T-helper 9 cell (primary cell): ENCODE measurements at places on chromosomes 7 and 10.

DNA sequence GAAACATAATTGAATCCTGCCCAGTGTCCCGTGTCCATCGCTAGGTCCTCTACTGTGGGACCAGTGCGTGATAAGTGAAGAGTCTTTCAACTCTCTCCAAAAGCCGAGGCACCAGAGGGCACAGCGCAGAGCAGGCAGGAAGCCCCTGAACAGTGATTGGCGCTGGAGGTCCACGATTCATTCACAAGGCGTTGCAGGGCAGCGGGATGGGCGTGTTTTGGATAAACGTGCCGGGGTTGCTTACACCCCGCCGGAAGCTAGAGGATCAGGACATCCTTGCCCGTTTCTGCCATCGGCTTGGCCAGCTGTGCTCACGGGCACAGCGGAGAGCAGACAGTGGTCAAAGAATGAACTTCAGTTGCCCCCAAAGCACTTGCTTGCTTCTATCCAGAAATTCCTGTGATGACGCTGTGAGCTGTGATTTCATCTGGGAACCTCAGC is 86.0 kb upstream of the PFKP start:
- no peak for DNase-seq

DNA sequence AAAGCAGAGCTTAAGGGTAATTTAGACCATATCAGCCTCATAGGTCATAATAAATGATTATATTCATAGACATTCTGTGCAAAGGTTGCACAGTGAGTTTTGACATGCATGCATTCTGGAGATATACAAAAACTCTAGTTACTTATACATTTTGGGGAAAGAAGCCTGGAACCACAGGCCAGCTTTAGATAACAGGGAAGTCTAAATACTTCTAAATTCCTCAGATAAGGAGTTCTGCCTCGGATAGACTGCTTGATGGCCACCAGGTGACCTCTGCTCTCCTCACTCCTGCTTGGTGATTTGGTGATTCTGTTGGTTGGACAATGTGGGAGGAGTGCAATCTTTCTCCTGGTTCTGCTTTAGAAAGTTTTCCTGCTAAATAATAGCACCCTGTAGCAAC is 77.9 kb downstream of the SGMS1 start:
- DNase-seq = no peak

DNA sequence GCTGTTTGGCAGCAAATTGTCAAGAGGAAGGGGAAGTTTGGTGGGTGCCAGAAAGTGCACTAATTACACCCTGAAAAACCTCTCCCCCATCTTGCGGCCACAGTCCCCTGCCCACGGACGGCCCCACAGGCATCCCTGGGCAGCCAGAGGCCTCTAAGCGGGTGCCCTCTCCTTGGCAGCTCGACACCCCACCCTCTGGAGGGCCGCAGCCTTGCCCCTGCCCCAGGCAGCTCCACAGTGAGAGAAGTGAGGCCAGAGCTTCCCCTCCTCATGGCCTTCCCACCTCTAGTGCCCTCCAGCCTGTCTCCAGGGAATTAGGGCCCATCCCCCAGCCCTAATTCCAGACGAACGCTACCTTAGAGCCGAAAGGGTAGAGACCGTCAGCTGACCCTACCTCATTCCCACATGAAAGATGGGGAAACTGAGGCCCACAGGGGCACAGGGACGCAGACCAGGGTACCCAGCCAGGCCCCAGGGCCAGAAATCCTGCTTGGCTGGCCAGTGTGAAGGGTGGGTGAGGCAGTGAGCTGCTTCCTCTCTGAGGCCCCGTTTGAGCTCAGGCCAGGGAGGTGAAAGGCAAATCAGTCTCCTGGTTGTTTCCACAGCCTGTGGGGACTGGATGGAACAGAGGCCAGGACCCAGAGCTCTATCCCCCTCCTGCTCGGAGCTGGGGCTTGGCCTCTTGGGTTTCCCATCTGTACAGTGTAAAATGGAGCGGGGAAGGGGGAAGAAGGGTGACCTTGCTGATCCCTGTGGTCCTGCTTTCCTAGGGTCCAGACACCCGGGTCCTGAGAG is 10.0 kb downstream of the ZCCHC24 start:
- DNase-seq = no peak

DNA sequence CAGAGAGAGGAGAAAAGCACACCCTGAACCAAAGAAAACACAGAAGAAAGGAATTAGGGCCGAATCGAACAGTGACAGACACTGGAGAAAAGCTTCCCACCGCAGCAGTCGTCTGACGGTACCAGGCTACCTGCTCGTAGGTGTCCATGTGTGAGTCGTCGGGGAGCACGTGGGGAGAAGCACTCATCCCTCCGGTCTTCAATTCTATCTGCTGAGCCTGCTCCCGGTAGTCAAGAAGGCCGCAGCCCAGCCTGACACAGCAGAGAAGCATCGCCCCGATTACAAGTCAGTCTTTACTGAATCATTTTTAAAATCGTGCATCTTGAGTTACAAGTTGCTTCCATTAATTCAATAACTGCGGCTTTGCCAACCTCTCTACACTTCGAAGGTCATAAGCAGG is 24.5 kb downstream of the PITRM1 start:
- DNase-seq = no peak

DNA sequence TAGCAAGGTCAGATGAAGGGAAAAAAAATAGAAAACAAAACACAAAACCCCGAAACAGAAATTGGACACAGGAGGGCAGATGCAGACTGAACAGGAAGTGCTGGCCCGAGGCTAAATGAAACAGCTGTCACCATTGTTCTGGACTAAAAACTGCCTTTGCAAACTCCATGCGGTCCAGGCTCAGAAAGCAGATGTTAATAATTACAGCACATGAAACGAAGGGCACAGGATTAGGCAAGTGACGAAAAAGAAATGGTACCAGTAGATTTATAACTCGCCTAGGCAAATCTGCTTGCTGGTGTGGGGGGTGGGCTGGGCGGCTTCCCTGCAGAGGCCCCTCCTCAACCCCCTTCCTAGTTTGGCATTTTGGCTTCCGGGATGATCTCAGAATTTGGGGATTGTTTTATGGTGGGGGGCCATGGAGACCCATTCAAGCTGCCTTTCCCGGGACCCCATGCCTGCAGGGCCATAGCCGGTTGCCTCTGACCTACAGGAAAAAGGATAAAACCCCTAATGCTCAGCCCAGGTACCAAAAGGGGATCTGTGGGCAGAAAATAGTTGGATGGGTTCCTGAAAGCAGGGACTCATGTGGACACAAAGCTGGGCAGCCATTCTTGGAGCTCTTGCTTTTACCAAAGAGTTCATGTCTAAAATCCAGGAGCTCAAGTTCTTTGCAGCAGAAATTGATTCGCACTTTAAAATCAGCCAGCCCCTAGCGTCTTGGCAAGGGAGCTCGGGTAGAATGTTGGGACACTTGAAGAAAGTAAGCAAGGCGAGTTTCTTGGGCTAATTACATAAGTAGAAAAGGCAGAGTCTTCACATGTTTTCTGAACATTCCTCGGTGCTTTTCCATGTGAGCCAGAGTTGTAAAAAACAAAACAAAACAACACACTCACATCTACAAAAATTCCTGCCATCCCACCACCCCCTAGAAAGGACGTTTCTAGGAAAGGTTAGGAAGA is 39.0 kb upstream of the EMX2 start:
- DNase-seq = no peak

- no peak for DNase-seq
These were observed 599.6 kb downstream of the INHBA start for GRCh38 chr7:41103331-41103730.

GRCh38 chr7:98186452-98187137 is 24.6 kb upstream of the BHLHA15 start:
- no peak for DNase-seq

DNA sequence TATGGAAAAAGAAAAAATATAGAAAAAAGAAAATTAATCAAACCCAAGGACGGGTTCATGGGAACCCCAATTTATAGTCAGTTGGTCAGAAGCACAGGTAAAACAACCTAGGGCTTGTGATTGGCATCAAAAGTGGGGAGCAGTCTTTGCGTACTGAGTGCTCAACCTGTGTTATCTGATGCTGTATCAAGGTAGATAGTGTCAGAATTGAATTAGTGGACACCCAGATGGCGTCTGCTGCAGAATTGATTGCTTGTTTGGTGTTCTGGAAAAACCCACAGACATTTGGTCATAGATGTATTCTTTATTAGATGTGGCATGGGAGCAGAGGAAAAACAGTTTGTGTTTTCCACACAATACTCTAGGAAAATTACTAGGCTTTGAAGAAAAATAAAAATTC is 39.6 kb downstream of the NEUROG3 start:
- no peak for DNase-seq

GRCh38 chr7:55129541-55130394 is 111.0 kb downstream of the EGFR start:
- DNase-seq = no peak

- DNase-seq = no peak
These were observed 41.9 kb downstream of the NKX6-2 start for GRCh38 chr10:132743925-132744490.

- no peak for DNase-seq
These were observed 83.9 kb downstream of the DNAJB9 start for GRCh38 chr7:108653526-108653925.

GRCh38 chr7:138889582-138890498 is 91.3 kb downstream of the KIAA1549 start:
- DNase-seq = no peak

DNA sequence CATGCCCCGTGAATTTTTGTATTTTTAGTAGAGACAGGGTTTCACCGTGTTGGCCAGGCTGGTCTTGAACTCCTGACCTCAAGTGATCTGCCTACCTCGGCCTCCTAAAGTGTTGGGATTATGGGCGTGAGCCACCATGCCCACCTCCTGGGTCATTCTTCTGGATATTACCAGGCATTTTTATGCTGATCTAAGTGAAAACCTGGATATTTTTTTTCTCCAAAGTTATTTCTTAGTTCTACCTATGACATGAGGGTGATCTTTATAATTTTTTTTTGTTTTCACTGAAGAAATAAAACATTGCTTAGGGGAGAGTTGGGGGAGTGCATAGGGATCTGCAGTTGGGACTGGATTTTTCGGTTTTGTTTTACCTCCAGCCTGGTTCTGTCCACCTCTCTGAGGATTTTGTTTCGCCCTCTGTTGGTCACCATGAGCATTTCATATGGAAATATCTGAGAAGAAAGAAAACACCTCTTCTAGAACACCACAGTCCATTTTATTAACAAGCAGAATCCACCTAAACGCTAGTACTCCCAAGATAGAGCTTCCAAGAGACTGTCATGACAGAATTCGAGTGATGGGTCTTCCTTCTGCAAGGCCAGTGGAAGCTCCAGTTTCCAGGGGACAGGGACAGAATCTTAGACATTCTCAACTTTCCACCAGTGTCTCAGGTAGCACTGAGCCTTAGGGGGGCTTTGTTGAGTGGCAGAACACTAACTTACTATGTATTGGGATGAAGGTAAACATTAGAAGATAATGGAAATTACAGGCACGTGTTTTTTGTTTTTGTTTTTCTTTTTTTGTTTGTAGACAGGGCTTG is 33.4 kb upstream of the AFAP1L2 start:
- no peak for DNase-seq

- no peak for DNase-seq
These were observed 244.9 kb upstream of the LRRTM3 start for GRCh38 chr10:66680886-66681285.

GRCh38 chr10:24118246-24118645 is 90.7 kb upstream of the KIAA1217 start:
- DNase-seq = no peak

DNA sequence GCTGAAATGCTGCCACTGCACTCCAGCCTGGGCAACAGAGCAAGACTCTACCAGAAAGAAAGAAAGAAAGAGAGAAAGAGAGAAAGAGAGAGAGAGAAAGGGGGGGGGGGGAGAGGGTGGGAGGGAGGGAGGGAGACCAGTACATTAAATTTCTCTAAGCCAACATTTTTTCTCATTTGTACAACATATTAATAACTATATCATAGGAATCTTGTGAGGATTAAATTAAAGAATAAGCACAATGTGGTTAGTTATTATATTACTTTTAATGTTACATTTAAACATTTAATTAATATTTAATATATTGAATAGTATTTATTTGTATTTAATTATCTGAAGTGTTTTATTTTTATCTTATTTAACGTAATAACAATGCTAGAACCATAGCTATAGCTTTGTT is 53.1 kb downstream of the PLXDC2 start:
- no peak for DNase-seq

DNA sequence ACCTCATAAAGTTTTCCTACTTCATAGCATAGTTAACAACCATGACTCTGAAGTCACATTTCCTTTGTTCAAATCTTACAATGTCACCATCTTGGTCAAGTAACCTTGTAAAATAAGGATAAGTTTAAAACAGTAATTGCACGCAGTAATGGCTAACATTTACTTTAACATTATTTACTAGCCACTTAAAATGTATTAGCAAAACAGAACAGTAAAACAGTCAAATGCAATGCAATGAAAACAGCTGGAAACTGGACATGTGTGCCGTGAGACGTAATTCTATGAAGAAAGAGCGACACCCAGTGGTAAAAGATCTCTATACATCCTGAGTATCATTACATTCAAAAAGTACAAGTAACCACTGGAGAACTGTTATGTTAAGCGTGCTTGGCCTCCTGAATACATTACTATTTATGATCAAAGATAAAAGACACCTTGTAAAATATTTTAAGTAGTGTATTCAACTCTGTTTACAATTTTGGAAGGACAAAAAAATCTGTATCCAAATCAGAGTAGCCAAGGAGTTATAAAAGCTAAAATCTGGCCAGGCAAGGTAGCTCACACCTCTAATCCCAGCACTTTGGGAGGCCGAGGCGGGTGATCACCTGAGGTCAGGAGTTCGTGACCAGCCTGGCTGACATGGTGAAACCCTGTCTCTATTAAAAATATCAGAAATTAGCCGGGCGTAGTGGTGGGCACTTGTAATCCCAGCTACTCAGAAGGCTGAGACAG is 27.2 kb downstream of the ATE1 start:
- DNase-seq = no peak

DNA sequence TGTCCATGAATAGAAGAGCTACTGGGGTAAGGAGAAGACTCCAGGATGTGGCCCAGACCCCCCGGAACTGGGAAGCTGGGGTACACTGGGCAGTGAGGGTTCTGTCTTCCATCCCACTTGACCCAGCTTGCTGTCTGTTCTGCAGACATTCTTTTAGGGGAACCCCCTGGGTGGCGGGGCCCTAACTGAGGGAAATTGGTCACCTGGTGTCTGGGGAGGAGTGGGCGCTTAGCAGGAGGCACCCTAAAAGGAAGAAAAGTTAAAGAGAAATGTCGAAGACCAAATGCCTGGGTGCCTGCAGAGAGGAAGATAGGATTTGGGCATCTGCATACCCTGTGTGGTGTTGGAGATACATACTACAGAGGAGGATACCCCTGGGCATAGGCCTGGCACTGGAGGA is 1.0 kb downstream of the AP1S1 start:
- DNase-seq = no peak

DNA sequence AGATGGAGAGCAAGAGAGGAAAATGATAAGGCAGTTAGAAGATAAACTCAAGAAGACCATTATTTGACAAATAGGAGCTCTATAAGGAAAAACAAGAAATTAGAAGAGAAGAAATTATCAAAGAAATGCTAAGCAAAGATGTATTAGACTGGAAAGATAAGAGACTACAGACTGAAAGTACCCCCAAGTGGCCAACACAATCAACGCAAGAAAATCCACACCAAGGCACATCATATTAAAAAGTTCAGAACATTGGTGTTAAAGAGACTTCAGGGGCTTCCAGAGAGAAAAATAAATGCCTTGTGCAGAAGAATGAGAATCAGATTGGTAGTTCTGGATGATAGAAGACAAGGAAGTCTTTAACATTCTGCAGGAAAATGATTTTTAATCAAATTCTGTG is 46.0 kb downstream of the SH2D4B start:
- no peak for DNase-seq
